ENCODE measurements at places on chromosomes 11 and 22.

DNA sequence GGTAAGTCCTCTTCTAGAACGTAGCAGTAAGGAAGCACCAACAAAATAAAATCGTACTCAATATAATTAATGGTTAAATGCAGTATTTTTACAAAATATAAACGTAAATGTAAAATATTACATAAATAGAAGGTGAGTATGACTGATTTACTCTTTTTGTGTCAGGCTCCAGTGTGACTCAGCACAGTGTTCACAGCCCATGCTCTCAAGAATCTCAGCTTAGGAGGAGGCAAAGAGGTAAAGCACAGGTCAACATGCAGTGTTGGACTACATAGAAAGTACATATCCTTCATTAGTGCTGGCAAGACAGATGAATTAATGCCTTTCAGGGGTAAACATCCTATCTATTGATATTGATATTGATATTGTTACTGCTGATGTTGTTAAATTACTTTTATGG, 2050.6 kb upstream of the RAG2 start:
- no peak for DNase-seq

- peak; percentile 55 for DNase-seq
Observed at GRCh38 chr22:29245626-29246385, 22.0 kb downstream of the RHBDD3 start.

- no peak for DNase-seq
Observed at GRCh38 chr11:27296497-27296896, 66.5 kb downstream of the CCDC34 start.

DNA sequence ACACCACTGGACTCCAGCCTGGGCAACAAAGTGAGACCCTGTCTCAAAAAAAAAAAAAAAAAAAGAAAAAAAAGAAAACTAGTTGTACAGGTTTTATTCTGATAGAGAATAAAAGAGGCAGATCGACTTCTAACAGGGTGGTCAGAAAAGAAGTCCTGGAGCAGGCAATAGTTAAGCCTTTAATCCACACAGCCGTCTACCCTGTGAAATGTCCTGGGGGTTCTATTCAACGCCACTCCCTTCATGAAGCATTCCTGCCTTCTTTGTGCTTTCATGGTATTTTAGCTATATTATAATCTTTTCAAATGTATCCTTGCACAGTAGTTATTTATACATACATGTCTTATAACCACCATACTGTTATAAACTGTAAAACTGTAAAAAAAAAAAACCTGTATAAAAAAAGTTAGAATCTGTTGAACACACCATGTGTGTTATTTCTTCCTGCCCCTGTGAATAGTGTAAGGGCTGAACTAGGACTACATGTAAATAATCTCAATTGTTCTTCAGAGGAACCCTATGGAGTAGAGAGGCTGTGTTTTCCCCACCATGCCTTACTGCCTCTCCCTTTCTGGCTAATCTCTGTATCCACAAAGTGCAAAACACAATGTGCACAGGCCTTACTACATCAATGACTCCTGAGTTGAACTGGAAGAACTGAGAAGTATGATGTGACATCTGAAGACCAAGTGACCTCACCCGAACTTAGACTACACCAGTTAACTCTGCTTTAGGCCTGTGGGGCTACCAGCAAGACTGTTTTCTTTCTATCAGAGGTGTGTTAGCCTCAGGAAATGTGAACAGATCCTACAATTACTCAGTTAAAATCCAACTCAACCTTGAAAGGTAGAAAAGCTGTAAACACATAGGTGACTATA, 25.3 kb downstream of the PRCP start:
- no peak for DNase-seq

DNA sequence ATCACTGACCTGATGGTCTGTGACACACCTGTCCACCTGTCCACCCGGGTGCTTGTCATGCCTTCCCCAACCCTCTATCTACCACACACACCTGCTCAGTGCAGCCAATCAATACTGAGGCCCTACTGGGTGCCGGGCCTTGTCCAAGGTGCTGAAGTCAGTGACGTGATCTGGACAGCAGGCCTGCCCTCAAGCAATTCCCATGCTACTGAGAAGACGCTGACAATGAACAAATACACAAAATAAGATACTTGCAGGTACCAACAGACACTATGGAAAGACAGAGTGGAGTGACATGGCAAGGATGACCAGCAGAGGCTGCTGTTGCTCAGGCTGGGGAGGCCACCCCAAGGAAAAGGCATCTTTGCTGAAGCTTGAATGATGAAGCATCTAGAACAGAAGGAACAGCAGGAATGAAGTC, 21.2 kb downstream of the PLAAT3 start:
- no peak for DNase-seq

DNA sequence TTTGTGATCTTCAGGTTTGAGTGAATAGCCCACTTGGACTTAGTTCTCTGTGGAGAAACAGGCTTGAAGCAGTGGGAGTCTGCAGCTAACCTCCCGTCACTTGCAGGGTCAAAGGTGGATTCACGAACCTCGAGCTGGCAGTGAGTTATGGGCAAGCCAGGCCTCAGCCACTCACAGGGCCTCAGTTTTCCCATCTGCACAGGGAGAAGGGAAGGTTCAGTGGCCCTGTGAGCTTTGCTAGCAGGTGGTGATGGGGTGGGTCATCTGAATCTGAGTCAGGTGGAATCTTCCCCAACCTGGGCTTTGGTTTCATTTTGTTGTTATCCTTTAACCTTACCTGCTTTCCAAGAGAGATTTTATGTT, 86.6 kb upstream of the GRIK4 start:
- DNase-seq: no peak

GRCh38 chr11:78127403-78127802, 12.0 kb downstream of the ALG8 start:
- no peak for DNase-seq

GRCh38 chr11:21250196-21250595, 580.8 kb downstream of the NELL1 start:
- no peak for DNase-seq

DNA sequence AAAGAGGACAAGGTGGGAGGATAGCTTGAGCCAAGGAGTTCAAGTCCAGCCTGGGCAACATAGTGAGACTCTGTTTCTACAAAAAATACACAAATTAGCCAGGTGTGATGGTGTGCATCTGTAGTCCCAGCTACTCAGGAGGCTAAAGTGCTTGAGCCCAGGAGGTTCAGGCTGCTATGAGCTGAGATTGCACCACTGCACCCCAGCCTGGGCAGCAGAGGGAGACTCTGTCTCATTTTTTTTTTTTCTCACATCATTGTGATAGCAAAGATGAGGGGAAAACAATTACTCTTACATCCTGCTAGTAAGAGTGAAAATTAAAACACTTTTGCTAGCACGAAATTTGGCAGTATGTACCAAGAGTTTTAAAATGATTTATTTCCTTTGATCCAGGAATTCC, 463.7 kb downstream of the TMEM135 start:
- no peak for DNase-seq

DNA sequence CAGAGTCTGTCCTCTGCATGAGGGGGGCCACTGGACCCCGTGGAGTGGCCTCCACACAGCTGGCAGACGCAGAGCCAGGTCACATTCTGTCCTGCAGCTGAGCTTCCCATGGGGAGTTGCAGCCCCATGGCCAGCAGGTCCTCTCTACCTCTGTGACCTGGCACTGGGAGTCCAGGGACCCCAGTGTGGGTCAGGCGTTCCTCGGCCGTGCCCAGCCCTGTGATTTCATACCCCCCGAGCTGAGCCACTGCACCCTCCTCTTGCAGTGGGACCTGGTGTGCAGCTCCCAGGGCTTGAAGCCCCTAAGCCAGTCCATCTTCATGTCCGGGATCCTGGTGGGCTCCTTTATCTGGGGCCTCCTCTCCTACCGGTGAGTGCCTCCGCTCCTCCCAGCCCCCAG, 32.2 kb upstream of the SLC22A12 start:
- DNase-seq: no peak

- no peak for DNase-seq
Observed at GRCh38 chr11:81039916-81040524, 1599.2 kb upstream of the TENM4 start.

DNA sequence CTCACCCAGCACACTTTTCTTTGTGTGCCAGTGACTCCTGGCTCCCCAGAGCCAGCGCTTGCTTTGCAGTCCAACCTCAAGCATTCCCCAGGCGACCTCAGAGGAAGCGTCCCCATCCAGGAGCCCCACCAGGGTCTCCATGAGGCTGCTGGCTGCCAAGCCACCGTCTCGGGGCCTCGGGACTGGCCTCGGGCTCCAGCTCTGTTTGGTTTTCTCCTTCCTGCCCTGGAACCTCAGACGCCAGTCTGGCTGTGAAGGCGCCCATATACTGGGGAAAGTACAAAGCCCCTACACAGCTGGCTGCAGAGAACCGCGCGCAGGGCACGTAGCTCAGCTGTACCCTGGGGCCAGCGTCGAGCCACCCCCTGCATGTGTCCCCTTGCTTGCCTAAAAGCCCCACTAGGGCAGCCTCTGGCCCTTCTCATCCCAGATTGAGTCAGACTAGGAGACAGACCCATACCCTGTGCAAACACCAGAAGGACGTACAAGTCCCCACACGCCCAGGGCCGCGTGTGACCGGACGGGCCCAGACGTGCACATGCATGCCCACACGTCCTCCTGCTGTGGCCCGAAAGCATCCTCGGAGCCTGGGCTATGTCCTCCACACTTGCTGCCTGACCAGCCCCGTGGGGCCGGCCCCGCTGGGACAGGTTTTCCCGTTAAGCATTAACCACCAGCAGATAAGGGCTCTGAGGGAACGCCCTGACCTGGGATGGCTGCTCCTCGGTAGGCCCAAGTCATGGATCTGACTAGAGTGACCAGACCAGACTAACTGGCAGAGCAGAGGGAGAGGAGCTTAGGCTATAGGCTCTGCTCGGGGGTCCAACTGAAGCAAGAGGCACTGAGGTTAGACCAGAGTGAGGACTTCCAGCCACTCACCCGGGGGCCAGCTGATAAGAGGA, 4.2 kb upstream of the SYT8 start:
- DNase-seq: no peak

GRCh38 chr11:8266246-8267241, 2.9 kb upstream of the LMO1 start:
- DNase-seq: no peak

DNA sequence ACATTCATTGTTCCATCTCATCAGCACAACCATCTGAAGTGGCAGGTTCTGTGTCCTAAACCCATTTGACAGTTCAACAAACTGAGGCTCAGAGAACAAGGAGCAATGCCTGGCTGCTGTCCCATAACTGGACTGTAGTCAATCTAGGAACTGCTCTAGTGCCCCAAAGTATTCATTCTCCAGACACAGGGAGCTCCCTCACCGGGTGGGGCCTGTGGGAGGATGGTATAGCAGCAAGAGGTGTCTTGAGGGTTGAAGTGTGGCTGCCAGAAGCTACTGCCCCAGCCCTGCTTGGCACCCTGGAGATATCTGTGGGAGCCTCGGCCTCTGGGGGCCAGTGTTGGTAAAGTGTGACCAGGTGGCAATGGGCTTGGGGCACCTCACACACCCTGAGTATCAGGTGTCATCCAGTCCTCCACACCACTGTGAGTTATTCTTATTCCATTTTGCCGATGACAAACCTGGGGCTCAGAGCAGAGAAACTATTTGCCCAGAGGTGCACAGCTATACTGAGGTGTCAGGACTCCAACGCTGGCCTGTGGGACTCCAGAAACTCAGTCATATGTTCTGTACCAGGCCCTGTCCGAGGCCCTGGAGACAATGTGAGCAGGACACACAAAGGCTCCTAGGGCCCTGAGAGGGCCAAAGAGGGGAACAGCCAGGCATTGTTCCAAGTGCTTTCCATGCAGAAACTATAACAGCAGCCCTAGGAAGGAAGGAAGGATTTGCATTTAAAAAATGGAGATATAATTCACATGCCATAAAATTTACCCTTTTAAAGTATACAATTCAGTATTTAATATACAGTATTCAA, 46.0 kb upstream of the KLHL35 start:
- no peak for DNase-seq

DNA sequence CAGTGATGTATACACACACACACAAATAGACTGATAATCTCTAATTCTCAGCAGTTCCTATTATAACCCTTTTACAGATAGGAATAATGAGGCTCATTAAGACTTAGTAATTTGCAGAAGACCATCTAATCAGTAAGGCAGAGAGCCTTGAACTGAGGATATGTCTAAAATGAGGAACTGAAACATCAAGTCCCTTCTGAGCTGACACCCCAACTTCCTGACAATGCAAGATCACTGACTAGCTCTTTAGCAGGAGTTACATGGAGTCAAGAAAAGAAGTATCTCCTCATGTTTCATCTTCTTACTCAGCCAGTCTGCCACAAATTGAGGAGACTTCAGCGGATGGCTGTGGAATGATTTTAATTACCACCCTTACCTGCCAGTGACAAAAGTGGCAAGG, 193.0 kb downstream of the MSANTD4 start:
- no peak for DNase-seq
